ENCODE measurements at places on chromosomes 3 and 15.
A peak's percentile ranks its signal among the peaks of the same experiment; 100 is the strongest.

- DNase-seq, result no peak
Measured at GRCh38 chr3:119508172-119508845, 10.0 kb downstream of the TIMMDC1 start.

- peak; percentile 91 for DNase-seq
Measured at GRCh38 chr3:48507256-48508061, 3.5 kb upstream of the SHISA5 start.

GRCh38 chr3:45688194-45688881 is 858 bp upstream of the SACM1L start:
- DNase-seq, result peak; percentile 53

- DNase-seq, result no peak
Measured at GRCh38 chr15:74727727-74728126, 2.4 kb upstream of the CYP1A1 start.

- peak; percentile 55 for DNase-seq
Measured at GRCh38 chr3:110419096-110419495, 652.5 kb upstream of the NECTIN3 start.

DNA sequence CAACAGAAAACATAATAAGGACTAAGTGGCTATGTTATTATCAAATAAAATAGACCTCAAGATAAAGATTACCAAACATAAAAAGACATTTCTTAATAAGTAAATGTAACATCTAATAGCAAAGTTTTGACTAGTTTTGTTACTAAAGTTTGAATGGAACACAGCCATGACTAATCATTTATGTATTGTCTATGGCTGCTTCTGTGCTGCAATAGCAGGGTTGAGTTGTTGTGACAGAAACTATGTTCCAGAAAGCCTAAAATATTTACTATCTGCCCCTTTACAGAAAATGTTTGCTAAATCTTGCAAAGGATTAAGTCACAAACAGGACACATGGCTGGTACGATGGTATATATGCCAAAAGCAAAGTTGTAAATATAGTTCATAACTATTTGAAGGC is 37.9 kb upstream of the MYH15 start:
- no peak for DNase-seq

- DNase-seq, result no peak
Measured at GRCh38 chr3:9185046-9185445, 64.4 kb downstream of the SRGAP3 start.

GRCh38 chr3:174498638-174499037 is 360.5 kb upstream of the NAALADL2 start:
- peak; percentile 7 for DNase-seq

- no peak for DNase-seq
Measured at GRCh38 chr3:69179740-69180372, 57.5 kb upstream of the LMOD3 start.

DNA sequence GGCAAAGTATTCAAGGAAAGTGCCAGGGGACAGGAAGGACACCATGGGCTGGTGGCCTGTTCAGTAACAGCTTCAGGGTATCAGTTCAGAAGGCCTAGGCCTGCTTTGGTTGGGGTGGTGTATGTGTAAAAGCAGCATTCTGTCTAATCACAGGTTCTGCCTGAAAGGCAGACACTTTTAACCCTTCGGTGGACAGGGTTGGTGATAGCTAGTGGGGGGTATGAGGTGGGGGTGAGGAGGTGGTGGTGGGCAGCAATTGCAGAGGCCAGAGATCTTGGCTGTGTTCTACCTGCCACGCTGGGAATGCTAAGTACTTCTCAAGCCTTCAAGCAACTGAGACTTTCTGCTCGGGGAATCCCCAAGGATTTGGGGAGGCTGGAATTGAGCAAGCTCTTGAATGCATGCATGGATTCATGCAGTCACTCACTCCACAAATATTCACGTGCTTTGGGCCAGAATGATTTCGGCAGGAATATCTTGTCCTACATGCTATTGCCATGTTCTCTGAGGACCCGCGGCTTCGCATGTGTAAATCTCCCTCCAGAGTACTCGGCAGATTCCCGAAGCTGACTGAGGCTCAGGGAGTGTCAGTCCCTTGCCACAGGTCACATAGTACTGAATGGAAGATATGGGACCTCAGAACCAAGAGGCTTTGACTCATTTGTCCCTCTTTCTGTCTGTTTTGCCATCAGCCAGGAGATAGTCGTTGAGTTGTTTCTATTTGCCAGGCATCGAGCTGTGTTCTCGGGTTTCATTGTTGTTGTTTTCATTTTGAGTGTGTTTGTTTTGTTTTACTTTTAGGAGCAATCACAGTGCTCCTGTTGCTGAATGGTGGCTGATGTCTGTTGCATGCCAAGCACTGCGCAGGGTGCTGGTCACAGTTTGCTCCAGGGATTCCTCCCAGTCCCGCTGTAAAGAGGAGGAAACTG is 65.5 kb downstream of the SMAD3 start:
- DNase-seq, result no peak
